Activated T-helper 1 cell treated with anti-CD3 and anti-CD28 coated beads, Interleukin-12 subunit alpha, Interleukin-12 subunit beta, Interleukin-2, Interleukin-4 antibody, amounts not matched to agents 30 ng/mL and 10 ng/mL and 1 ng/mL, durations not matched to agents 14 hours and 24 hours and 36 hours (primary cell): ENCODE measurements at places on chromosomes 3 and 15.

GRCh38 chr3:157290766-157291165, 130.8 kb upstream of the CCNL1 start:
- no peak for DNase-seq

- no peak for DNase-seq
Measured at GRCh38 chr15:94174399-94174802, 57.0 kb upstream of the MCTP2 start.

DNA sequence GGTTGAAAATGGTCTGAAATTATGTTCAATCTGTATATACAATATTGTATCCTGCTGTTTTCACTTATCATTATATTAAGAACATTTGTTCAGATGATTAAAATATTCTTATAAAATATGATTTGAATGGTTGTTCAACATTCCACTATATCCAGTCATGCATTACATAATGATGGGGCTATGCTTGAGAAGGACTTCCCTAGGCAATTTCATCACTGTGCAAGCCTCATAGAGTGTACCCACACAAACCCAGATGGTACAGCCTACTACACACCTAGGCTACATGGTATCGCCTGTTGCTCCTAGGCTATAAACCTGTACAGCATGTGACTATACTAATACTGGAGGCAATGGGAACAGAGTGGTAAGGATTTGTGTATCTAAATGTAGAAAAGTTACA, 30.5 kb downstream of the SLC7A14 start:
- no peak for DNase-seq

- DNase-seq, result no peak
Measured at GRCh38 chr15:67906382-67906781, 66.5 kb upstream of the RNU6-1 start.

- DNase-seq, result no peak
Measured at GRCh38 chr3:134777341-134777740, 17.7 kb upstream of the EPHB1 start.

GRCh38 chr15:68335655-68336054, 58.1 kb downstream of the FEM1B start:
- DNase-seq, result no peak

DNA sequence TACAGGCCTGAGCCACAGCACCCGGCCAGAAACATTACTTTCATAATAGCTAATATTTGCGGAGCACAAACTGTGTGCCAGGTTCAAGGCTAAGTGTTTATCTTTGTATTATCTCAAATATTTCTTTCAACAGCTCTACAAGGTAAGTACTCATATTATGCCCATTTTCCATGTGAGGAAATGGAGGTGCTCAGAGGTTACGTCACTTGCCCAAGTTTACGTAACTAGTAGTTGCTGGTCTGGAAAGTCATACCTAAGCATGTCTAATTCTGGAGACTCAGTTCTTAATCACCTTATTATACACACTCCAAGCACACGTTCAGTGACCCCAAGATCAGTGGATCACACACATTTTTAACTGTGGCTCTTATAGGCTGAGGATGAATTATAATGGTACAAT, 177.5 kb downstream of the OXSM start:
- DNase-seq, result no peak
